ENCODE measurements at places on chromosomes 12 and 14.

- DNase-seq = no peak
Observed at GRCh38 chr12:21731144-21731543, 43.4 kb downstream of the KCNJ8 start.

GRCh38 chr12:98743362-98743953, 98.4 kb downstream of the APAF1 start:
- peak; percentile 32 for DNase-seq

DNA sequence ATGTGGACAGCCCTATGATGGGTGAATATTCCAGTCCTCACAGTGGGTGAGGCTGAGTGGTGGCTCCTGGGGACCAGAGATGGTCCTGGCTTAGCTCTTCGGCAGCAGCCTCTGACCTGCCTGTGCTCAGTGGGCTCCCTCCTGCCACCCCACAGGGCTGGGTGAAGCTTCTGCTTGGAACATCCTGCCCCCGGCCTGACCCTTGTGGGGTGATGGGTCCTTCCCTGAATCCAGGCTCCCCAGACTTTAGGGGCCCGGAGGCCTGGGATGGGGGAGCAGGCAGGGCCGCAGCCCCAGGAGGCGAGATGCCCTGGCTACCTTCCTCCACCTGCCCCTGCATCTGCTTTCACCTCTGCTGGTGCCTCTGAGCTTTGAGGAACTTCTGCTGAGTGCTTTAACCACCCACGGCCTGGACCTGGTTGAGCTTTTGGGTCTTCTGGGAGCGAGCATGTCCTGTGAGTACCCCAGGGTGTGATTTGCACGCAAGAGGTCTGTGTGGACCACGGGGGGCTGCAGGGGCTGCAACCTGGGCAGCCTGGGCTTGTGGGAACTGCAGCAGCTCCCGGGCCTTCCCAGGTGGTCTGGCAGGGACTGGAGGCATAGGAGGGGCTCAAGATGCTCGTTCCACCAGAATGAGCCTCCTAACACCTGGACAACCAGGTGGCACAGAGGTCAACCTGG, 159.5 kb downstream of the KIF26A start:
- no peak for DNase-seq

DNA sequence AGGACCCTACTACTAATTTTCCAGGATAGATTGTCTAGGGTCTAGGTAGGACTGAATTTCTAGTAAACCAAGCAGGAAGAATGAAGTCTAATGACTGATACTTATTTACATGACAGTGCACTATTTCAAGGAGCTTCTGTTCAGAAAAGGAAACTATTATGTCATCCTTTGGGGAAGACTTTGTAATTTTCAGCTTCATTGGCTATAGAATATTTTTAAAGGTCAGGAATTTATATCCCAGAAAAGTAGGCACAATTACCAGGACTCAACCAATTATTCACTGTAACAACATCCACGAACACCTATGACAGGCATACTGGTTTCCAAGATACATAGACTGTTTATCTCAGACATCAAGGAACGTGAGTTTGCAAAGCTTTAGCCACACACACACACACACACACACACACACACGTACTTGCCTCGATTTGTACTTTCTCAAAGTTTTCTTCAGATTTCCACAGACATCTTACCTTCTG, 23.2 kb downstream of the OR6S1 start:
- no peak for DNase-seq

DNA sequence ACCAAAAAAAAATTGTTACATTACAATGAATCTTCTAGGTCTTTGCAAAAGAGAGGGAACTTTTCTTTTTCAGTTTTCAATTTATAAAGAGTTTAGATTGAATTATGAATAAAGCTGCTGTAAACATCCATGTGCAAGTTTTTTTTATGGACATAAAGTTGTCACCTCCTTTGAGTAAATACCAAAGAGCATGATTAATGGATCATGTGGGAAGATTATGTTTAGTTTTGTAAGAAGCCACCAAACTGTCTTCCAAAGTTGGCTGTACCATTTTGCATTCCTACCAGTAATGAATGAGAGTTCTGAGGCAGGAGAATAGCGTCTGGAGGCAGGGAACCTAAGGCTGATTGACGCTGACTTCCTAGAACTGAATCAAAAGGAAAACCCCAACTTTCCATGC, 30.2 kb downstream of the LEMD3 start:
- no peak for DNase-seq

DNA sequence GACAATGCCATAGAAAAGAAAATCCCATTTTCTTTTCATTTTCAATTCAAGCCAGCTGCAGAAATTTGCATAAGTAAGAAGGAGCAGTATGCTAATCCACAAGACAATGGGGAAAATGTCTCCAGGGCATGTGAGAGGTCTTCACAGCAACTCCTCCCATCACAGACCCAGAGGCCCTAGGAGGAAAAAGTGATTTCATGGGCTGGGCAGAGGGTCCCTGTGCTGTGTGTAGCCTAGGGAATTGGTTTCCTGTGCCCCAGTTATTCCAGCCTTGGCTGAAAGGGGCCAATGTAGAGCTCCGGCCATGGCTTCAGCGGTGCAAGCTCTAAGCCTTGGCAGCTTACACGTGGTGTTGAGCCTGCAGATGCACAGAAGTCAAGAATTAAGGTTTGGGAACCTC, 211.4 kb downstream of the CCDC59 start:
- no peak for DNase-seq

DNA sequence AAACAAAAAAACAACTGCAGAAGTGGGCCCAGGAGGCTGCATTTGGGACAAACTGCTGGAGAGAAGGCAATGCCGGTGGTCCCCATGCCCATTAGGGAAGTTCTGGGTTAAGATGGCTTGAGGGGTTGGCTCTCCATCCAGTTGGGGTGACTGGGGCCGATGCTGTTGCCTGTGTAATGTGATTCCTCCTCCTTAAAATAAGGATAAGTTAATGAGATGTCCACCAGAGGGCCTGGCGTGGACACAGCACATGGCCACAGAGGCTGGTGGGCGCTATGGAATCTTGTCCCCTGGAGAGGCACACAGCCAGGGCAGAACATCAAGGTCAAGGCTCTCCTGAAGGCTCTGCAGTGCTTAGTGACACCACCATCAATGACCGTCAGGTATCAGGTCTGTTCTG, 1.0 kb upstream of the TESC start:
- DNase-seq = no peak

DNA sequence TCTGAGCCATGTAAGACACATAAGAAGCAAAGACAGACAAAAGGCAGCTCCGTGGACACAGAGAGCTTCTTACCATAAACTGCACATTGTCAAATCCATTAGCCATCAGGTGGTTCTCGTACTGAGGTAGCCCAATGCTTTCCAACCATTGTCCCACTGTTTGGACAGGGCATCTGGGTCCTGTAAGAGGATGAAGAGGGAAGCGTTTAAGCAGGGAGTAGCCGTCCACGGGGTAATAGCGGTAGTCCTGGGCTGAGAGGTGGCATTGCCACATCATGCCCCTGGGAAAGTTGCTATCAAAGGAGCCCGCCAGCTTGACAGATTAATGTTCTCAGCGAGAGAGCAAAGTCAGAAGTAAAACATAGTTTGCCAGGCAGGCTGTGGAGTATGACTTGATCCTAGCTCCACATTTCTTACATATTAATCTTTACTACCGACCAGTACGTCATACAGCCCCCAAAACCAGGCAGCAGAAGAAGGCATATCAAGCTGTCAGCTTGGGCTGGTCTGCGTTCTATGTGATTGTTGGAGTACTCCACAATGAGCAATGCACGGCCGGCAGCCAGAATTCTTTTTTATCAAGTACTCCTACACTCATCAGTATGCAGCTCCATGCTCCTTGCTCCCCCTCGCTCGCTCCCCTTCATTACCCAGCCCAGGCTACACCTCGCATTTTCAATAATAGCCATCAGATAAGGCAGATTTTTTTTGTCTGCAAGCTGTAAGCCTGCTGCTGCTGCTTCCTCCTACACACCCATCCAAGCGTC, 493.2 kb upstream of the GARIN6 start:
- DNase-seq = no peak

DNA sequence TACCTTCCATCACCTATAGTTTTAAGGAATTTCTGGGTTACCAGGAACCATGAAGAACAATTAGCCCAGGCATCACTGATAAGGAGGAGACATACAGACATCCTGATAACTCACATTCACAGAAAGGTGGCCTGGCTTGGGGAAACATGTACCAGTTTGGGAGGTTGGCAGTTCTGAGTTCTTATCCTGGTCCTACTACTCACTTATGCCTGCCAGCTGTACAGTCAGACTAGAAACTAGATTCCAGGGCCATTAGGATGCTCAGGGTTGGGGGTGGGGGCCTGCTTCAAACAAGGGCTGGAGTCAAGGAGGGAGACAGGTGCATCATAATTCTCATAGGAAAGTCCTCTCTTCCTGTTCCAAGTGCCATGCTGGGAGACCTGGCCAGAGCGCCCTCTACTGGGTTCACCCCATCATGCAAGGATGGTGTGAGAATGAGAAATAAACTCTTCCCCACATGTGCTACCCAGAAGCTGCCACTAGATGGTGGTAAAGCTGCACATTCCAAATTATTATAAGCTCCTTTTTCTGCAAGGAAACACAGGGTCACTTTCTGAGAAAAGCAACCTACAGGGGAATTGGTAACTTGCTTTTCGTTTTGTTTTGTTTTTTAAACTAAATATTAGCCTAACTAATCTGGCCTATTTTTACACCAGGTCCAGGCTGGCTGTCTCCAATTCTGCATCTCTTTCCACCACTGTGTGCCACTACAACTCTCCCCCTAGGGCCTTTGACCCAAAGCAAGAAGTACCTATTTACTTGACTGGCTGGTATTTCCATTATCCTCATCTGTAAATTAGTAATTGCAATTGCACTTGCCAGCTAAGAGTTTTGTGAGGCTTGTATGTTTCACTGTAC, 14.5 kb downstream of the OAS2 start:
- DNase-seq = no peak

DNA sequence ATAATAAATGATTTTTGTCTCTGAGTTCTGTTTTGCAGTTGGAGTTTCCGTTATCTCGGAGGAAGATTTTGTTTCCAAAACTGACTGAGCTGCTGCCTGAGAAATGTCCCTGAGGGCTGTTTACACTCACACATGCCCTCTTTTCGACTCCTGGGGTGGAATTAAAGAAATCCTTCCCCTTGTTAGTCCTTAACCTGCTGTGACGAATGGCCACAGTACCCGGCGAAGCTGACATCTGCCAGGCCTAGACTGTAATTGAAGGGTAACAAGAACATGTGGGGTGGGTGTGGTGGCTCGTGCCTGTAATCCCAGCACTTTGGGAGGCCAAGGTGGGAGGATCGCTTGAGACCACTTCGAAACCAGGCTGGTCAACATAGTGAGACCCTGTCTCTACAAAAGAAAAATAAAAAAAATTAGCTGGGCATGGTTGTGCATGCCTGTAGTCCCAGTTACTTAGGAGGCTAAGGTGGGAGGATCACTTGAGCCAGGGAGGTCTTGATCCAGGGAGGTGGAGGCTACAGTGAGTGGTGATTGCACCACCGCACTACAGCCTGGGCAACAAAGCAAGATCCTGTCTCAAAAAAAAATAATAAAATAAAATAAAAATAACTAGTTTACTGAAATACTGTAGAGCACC, 8.4 kb downstream of the OASL start:
- DNase-seq = no peak

- no peak for DNase-seq
Observed at GRCh38 chr12:108063192-108063591, 65.9 kb upstream of the WSCD2 start.

GRCh38 chr12:89756585-89757398, 48.2 kb upstream of the ATP2B1 start:
- DNase-seq = peak; percentile 21

DNA sequence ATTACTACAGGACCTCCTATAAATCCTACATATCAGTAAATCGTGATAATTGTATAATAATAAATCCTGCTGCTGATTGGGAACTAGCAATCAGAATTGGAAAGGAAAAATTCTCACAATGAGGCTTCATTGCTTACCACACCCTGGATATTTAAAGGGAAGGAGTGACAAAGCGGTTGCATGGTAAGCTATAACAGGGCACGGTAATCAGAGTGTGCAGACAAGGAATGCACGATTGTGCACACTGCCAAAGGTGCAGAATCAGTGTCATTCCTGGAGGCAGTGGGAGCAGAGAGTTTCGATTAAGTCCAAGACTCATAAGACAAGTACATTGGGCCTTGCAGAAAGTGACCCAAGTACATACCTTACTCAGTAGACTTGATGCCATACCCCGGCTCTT, 277.5 kb upstream of the NPAS3 start:
- DNase-seq = no peak

- DNase-seq = no peak
Observed at GRCh38 chr12:57909611-57910010, 31.8 kb upstream of the ATP23 start.

DNA sequence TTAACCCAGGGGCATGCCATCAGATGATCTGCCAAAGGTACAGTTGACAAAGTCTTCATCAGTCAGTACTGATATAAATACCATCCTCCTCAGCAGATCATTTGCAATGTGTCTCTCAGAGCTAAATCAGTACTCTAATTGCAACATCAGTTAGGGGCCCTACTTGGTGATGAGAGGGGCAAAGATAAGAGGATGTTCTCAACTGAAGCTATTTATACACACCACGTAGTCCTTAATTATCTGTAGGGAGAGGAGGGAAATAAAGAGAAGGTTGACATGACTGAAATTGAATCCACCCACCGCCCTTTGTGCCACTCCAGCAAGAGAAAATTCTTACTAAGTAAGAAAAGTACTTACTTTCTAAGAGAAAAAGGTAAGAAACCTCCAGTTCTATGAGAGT, 157.8 kb upstream of the NUDT4 start:
- no peak for DNase-seq

DNA sequence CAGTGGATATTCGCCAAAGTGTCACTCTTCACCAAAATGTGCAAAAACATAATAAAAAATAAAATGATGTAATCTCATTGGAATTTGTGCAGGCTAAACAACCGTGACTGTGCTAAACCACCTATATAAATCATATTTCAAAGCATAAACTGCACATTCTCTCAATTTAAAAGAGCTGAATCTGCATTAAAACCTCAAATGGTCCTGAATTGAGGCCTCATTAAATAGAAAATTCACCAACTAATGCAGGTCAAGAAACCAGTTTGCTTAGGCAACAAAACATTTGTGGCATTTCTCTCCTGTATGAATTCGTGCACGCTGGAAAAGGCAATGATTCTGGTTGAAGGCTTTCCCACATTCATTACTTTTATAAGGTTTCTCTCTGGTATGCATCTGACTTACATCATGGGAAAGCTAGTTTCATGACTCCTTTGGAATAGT, 80.1 kb upstream of the IFNG-AS1 start:
- DNase-seq = no peak

GRCh38 chr12:92583910-92584309, 118.9 kb upstream of the PLEKHG7 start:
- no peak for DNase-seq

- no peak for DNase-seq
Observed at GRCh38 chr12:113317122-113317521, 17.8 kb downstream of the SLC8B1 start.

Data from GM12891 (cell line).